ENCODE measurements at places on chromosomes 12 and 14.

DNA sequence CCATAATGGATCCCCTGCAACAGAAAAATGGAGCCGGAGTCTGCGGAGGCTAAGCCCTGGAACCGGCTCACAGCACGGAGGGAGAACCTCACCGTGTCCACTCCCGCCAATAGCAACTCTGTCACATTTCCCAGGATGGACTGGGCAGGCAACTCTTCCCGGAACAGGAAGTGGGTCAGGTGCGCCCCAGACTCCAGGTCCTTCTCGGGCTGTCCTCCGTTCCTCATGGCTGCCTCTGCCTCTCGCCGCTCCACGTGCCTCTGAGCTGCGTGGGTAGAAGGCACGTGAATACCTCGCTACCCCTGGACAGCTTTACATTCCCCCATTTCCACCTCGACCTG is 2.2 kb downstream of the CYP27B1 start:
- no peak for DNase-seq

GRCh38 chr14:24316597-24316950 is 5.3 kb downstream of the LTB4R start:
- DNase-seq = no peak

GRCh38 chr12:111228916-111229666 is 139.8 kb downstream of the PHETA1 start:
- no peak for DNase-seq

DNA sequence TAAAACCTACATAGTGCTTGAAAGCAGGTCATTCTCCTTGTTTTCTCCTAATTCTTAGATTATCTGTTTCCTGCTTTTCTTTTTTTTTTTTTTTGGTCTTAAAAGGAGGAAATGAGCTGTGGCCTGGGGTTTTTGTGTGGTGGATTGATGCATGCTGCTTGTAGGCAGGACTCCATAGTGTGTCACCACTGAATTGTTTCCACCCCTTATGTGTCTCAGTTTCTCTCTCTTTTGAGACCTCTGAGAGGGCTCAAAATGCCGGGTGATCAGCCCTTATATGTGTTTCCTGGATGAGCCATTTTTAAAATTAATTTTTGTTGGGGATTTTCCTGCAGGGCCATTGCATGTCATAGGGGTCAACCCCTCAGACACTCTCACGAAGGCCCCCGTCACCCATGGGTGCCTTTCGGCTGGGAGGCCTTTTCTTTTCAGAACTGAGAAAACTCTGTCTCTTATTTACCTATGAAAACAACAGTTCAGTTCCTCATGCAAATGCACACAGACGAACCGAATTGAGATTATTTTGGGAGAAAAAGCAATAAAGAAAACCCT is 32.0 kb upstream of the LRRK2 start:
- DNase-seq = no peak

GRCh38 chr12:57455374-57456144 is 452 bp downstream of the INHBE start:
- DNase-seq = no peak

GRCh38 chr12:129294868-129295267 is 441.6 kb downstream of the GLT1D1 start:
- no peak for DNase-seq

GRCh38 chr12:116204169-116204568 is 73.3 kb downstream of the MED13L start:
- DNase-seq = peak; percentile 23

DNA sequence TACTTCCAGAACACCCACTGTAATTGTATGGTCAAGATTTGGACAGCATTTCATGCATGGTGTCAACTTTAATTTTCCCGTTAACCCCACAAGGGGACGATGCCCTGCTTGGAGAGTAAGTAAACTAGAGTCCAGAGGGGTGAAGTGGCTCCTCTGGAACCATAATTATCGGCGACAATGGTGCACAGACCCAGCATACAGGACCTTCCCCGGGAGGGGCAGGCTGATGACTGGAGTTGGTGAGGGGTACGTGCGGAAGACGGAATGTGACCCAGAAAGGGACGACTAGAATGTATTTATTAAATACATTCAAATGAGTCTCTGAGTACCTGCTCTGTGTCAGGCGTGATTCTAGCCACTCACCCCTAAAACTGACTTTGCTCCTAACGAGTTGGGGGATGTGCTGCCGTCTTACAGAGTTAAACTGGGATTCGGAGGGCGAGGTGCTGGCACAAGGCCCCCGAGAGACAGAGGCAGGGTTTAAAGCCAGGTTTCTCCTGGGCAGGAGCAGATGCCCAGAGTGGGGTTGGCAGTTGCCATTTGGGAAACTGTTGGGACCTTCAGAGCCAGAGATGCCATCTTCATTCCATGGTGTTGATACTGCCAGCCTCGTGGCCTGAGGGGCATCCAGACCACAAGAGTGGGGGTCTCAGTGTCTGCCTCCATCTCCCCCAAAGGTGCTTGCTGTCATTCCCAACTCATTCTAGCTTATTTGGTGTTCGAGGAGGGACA is 10.9 kb downstream of the RTL1 start:
- DNase-seq = no peak

- no peak for DNase-seq
Observed at GRCh38 chr12:108299516-108299915, 39.6 kb downstream of the CMKLR1 start.

DNA sequence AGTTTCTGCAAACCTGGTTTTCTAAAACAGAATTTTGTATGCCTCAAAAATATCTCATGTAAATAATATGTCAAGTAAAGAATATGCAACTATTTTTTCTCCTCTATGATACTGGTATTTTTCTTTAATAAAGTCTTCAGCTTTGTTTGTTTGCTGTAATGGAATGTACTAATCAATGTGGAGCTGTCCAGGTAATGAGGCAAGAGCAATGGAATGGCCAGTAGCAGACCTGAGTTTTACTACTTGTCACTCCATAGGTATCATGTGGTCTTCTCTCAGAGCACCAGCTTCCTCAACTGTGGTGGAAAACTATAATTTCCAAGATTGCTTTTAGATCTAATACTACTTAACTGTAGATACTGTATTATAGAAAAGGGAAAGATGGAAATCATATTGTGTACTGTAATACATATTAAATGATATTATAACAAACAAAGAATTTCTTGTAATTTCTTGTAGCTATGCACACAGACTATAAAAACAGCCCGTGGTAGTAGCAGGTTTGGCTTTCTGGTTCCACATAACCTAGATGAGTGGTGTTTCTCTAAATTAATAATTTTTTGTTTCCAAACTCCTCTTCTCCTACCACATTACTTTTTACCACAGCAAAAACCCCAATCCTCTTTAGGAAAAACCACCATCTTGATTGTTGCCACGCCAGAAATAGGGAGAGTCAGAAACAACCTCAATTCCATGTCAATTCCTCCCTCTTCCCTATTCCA is 70.6 kb downstream of the KIF21A start:
- no peak for DNase-seq

GRCh38 chr12:31479516-31480210 is 111.3 kb downstream of the DENND5B start:
- no peak for DNase-seq

- DNase-seq = no peak
Observed at GRCh38 chr14:24712374-24712773, 78.4 kb upstream of the GZMB start.

DNA sequence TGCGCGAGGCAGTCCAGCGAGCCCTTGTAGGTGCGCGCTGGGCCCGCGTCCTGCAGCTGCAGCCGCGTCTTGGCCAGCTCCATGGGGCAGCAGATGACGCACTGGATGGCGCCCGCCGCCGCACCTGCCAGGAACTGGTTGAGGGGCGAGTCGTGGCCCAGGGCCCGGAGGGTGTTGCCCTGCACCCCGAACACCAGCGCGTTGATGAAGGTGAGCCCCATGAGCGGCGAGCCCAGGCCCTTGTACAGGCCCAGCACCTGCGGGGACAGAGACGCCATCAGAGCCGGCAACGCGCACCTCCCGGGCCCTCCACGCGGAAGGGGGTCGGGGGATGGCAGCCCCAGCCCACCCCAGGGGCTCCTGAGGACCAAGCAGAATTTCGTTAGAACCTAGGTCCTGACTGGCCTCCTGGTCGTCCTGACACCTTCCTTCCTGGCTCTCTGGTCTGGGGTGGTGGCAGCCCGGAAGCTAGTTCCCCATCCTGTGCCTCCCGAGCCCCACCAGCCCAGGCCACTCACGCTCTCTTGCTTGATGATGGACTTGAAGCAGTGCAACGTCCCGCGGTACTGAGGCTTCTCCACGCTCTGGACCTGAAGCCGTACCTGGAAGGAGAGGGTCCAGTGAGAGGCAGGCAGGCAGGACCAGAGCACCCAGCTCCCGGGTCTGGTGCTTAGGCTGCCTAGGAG is 13.3 kb downstream of the SLC25A29 start:
- DNase-seq = no peak

- peak; percentile 78 for DNase-seq
Observed at GRCh38 chr12:30691122-30691879, 4.4 kb downstream of the IPO8 start.

GRCh38 chr12:65944637-65945036 is 120.4 kb downstream of the HMGA2 start:
- no peak for DNase-seq

DNA sequence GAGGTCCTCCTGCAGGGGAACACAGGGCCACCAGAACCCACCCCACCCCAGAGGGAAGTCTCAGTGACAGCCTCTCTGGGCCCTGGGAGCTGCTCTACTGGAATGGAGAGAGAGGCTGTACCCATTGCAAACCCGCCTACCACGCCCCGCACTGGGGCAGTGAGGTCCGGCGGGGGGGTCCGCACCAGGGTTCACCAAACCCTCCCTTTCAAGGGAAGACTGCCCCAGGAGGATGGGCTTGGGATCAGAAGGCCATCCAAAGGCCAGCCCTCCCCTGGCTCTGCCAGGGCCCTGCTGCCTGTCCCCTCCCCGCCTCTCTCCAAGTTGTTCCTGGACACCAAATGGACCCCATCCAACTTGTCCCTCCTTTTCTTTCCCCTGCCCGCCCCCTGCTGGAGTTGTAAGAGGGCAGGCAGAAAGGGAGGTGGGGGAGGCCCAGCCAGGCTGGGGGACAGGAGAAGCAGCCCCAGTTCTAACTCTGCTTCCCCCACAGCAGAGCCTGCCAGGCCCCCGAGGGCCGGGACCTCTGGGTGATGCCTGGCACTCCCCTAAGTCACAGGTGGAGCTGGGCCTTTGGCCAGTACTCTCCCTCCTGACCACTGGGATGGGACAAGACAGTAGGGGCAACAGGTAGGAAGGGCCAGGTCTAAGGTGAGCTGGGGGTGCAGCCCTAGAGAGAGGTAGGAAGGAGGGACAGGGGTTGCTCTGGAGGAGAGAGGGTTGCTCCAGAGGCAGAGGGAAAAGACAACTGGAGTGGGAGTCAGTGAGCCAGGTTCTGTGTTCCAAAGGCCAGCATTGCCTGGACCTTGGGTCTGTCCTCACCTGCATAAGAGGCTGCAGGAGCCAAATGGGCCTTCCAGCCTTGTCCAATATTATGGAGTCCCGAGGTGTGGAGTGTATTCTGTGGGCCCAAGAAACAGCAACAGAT is 3.2 kb upstream of the DIO3 start:
- DNase-seq = no peak
